ENCODE measurements at places on chromosomes 6 and 20.

GRCh38 chr20:1357921-1358671 lies 29.2 kb upstream of the SDCBP2 start:
- peak; percentile 90 for DNase-seq

- no peak for DNase-seq
Observed at GRCh38 chr20:4552075-4552640, 169.6 kb upstream of the PRND start.

- no peak for DNase-seq
Observed at GRCh38 chr6:74626288-74626687, 579.6 kb downstream of the COL12A1 start.

DNA sequence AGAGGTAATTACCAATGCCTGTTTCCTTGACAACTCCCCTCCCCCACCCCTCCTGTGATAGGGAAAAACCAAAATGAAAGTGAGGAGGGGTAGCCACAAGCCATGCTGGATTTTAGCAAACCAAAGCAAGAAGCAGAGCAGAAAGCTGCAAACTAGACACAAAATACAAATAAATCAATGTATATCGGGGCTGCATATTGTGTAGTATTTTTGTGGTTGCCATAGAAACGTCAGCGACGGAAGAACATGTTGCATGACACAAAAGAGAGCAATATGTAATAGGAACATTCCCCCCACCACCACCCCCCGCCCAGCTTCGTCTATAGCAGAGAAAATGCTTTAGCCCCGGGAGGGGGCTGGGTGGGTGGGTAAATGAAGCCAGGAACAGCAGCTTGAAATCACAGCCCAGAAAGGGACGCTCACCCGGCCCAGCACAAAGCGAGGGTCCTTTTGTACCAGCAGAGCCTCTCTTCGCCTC lies 548 bp downstream of the AGPAT4 start:
- peak; percentile 22 for DNase-seq

Data from activated CD4-positive, alpha-beta T cell treated with anti-CD3 and anti-CD28 coated beads, Interleukin-2, Interleukin-4, amounts not matched to agents 100 ng/mL and 50 ng/mL, durations not matched to agents 16 hours and 8 hours (primary cell).